Right renal pelvis (tissue), 4 donors: ENCODE measurements at places on chromosomes 2 and 18. TPM values are rescaled to one million over a fixed set of nuclear protein-coding genes. Genes with fewer than 3 reads are reported as not detected.

GRCh38 chr18:62399781-62400308 lies 74.7 kb downstream of the TNFRSF11A start:
- no peak for DNase-seq

GRCh38 chr2:10490806-10491291 lies 42.7 kb upstream of the ODC1 start:
- no peak for DNase-seq

Gene RSAD2
- 2.9 TPM for polyA plus RNA-seq

- no peak for DNase-seq
Observed at GRCh38 chr2:62305421-62306176, 109.7 kb downstream of the B3GNT2 start.

DNA sequence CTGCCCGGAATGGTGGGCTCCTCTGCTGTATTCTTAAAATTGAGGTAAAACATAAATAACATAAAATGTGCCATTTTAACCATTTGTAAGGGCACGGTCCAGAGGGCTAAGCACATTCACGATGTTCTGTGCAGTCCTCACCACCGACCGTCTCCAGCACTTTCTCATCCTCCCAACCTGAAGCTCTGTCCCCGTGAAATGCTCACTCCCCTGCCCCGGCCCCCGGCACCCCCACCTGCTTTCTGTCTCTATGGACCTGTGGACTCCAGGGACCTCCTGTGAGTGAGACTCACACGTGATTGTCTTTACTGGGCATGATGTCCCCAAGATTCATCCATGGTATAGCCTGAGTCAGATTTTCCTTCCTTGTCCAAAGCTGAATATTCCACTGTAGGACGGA lies 38.7 kb upstream of the CTDP1 start:
- no peak for DNase-seq

GRCh38 chr2:106147665-106148064 lies 46.4 kb downstream of the UXS1 start:
- no peak for DNase-seq

DNA sequence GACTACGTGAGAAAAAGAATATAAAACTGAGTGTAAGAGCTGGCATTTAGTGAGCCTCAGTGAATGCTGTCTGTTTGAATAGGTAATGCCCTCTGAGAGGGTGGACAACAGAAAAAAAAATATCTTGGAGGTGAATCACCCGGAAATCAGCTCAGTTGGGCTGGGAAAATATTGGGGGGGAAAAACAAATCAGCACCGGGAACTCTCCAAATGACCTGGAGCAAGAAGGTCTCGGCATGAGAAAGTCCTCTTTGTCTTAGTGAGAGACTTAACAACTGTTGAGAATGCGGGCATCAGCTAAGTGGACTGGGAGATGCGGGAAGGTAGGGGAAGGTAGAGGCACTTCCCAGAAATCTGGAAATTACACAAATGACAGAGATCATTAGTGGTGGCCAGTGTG lies 109.4 kb upstream of the POU3F3 start:
- no peak for DNase-seq

Gene PLGLB1
- 11.3 TPM for polyA plus RNA-seq

Gene CHRNA1
- 1.7 TPM for polyA plus RNA-seq

Gene ZNF516
- 45.6 TPM for polyA plus RNA-seq

- no peak for DNase-seq
Observed at GRCh38 chr2:165610591-165611029, 141.1 kb downstream of the CSRNP3 start.

DNA sequence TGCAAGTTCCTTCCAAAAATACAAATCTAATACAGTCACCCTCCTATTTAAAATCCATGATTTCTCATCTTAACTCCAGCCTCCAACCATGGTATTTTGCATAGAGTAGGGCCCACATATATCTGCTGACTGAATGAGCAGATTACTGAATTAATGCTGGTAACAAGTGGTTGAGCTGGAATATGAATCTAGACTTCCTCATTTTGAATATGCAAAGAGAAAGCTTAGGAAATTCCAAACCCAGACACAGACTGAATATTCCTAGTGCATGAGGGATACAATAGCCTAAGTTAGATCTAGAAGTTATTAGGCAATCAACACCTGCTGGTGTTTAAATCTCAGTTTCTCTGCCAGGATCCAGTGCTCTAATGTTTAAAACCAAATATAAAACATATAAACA lies 215.1 kb upstream of the CYP26B1 start:
- no peak for DNase-seq

GRCh38 chr2:238947920-238948710 lies 100.2 kb downstream of the TWIST2 start:
- DNase-seq, result no peak

Gene FAM161A
- polyA plus RNA-seq, result 16.4 TPM

DNA sequence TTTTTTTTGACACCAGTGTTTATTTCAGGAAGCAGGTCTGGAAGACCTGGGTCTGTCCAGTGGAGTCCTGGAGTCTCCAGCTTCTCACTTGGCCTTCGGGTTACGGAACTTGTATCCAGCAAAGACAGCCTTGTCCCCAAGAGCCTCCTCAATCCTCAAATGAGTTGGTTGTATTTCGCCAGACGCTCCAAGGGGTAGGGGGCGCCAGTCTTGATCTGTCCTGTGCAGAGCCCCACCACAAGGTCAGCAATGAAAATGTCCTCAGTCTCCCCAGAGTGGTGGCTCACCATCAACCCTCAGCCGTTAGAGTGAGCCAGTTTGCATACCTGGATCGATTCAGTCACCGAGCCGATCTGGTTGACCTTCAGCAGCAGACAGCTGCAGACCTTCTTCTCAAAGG lies 21.9 kb downstream of the ASXL2 start:
- DNase-seq, result no peak

Gene COL4A4
- 56.3 TPM for polyA plus RNA-seq

DNA sequence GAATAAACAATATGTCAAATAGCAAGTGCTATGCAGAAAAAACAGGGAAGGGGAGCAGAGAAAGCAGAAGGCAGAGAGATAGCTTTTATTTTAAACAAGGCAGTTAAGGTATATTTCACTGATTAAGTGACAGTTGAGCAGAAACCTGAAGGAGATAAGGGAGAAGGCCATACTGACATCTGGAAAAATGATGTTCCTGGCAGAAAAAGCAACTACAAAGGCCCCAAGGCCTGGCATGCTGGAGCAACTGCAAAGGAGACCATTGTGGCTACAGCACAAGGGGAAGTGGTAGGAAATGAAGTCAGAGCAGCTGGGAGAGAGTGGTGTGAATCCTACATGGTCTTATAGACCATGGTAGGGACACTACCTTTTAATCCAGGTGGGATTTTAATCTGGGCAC lies 8.9 kb upstream of the PCBP1 start:
- DNase-seq, result no peak

Gene ASB18
- polyA plus RNA-seq, result not detected
